ENCODE measurements at places on chromosomes 11 and 22.
A peak's percentile ranks its signal among the peaks of the same experiment; 100 is the strongest.

- DNase-seq = no peak
Measured at GRCh38 chr22:18044548-18045271, 20.3 kb upstream of the MICAL3 start.

- peak; percentile 41 for DNase-seq
Measured at GRCh38 chr11:46006418-46007070, 84.1 kb downstream of the LARGE2 start.

DNA sequence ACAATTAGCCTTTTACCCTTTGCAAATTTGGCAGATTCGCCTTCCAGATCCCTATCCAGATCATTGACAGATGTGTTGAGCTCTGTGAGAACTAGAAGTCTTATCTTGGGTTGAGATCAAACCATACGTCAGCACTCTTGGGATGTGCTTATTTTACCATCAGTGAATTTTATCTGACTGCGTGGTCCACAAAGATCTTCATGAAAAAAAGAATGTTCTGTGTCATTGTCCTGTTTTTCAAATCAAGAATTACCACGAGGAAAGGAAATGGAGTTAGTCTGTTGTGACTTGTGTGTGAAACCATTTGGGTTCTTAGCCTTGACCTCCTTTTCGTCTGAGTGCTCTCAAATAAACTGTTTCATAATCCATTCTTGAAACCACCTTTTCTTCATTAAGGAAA lies 86.2 kb upstream of the SORL1-AS1 start:
- no peak for DNase-seq

- DNase-seq = no peak
Measured at GRCh38 chr11:15754221-15754620, 602.1 kb downstream of the SOX6 start.

DNA sequence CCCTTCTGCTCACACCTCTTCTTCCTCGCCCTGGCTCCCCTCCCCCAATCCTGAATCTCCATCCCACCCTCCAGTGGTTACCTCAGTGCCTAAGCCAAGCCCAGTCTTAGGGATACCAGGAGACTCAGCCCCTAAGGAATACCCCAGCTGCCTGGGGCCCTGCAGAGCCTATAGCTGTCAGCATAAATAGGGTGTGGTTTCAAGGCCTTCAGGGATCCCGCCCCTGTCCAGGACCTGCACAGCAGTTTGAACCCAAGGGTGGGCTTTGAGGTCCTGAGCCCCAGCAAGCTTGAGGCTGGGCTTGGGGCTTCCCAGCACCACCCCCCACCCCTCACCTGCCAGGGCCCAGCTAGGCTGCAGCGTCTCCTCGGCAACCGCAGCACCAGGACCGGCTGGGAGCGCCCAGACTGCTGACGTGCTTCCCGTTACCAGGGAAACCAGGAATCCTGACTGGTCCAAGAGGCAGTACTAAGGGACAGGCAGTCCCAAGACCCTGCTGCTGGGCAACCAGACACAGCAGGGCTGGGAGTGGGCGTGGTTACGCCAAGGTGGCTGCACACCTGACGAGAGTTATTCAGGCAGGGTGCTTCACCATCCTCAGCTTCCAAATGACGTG lies 13.7 kb downstream of the APBB1 start:
- no peak for DNase-seq

GRCh38 chr22:41801147-41801819 lies 804 bp downstream of the CCDC134 start:
- no peak for DNase-seq

DNA sequence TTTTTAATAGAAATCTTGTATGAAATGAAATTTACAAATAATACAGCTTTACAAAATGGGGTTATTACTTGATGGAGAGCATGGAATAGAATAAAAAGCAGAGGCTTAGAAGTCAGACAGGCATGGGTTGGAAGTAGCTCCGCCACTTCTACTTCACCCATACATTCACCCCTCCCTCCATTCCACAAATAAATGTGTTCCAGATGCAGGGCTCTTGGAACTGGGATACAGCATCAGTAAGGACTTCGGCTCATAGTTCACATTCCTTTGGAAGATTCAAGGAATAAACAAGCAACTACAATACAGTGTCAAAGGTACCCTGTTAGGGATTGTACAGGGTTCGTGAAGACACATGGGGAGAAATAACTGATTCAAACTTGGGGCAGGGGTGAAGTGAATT lies 156.8 kb downstream of the WNT11 start:
- no peak for DNase-seq

DNA sequence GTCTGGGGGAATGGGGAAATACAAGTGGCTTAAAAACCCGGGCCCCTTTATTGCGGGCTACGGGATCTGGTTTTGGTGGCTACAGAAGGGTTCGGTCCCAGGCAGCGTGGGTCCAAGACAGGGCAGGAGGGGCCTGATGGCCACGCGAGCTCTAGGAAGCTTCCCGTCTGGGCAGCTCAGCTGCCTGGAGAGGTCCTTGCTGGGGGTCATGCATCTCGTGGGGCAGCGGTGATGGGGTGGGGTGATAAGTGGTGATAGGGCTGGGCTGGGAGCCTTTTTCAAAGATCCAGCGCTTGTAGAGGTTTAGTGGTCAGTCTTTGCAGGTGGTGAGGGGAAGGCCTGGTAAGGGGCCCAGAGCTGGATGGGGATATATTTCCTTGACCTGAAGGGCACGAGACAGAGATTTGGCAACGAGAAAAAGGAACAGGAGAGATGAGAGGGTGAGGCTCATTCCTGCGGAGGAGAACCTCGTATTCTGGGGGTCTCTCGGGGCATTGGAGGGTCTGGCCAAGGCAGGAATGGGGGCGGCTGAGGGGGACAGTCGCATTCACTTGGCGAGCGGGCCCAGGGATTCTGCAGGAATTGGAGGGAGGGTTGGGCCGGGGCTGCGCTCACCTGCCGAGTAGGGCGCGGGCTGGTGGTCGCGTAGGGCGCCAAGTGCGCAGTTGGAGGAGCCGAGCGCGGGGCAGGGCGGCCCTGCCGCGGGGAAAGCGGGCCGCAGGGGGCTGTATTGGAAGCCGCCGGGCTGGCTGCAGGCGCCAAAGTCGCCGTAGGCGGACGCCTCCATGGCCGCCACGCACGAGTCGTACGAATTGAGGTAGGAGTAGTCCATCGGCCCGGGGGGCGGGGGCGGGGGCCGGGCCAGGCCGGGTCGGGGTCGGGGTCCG lies 560 bp downstream of the PHOX2A start:
- no peak for DNase-seq

GRCh38 chr11:69009441-69010211 lies 3.4 kb downstream of the MRGPRF start:
- DNase-seq = peak; percentile 14

GRCh38 chr11:20874358-20874757 lies 205.0 kb downstream of the NELL1 start:
- DNase-seq = no peak

DNA sequence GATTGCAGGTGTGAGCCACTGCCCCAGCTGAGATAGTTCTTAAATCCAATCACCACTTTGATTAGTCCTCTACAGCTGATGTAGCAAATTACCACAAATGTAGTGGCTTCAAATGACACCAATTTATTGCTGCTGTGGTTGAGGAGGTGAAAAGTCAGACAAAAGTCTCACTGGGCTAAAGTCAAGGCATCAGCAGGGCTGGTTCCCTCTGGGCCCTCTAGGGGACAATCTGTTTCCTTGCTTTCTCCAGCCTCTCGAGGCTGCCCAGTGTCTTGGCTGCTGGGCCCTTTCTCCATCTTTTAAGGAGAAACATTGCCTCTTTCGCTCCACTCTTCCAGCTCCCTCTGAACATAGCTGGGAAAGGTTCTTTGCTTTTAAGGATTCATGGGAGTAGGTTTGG lies 50.5 kb upstream of the SHANK2 start:
- DNase-seq = no peak

DNA sequence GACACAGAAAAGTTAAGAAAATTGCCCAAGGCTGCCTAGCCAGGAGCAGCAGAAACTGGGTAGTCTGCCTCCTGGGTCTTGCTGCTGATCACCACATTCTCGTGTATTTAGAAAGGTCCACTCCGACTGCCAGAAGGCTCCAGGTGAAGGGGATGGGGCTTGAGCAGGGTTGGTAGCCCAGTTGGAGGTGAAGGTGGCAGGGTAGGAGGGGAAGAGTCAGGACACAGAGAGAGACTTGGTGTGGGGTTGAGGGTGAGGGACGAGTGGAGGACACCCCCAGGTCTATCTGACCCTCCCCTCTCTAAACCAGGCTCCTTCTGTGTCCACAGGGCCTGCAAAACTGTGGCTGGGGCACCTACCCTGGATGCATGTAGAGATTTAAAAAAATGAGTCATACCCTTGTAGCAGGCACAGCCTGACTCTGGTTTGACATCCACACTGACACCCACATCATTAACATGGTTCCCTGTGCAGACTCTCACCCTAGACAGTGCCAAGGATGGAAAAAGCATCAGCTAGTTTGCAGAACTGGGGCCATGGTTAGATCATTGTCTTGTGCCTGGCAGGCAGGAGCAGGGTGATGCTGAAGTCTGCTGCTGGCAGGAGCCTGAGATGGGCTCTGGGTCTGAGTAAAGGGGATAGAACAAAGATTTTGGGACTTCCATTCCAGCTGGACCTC lies 273.2 kb downstream of the TENM4 start:
- peak; percentile 37 for DNase-seq

DNA sequence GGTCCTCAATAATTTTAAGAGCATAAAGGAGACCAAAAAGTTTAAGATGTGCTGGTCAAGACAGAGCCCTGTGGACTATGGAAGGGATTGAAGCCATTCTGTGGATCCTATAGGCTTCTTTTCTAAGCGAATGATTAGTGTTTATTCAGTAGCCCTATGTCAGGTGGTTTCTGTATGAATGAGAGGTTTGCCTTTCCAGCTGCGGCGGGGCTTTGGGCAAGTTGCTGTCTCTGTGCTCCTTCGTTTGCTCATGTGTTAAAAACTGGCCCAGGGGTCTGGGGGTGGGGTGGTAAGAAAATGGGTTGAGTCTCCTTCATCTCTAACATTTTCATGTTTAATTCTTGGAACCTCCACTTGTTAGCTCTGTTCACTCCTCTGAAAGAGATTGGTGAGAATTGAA lies 105.3 kb downstream of the PTPRJ start:
- no peak for DNase-seq

DNA sequence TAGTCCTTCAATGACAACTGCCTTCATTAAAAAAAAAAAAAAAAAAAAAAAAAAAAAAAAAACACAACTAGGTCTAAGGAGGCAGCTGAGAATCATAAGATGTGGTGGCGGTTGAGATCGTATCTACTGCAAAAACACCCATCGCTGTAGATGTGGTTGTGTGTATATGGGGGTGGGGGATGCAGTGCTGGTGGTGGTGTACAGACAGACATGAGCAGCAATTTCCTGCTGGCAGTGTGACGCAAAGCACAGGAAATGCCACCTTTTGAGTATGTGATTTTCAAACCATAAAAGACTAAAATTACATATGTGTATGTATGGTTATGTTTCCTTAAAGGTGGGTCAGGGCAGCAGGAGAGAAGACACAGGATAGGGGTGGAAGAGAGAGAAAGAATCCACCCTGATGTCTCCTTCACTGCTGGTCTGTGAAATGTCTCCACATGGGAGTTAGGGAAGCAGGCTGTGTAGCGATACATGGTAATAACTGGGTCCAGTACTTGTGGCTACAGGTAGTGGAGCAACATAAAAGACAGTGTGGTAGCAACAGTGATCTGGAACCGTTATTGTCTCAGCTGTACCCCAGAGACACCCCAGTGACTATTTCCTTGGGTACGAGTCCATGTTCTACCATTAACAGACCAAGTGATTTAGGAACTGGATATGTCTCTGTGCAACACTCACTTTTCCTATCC lies 57.9 kb downstream of the SYTL2 start:
- no peak for DNase-seq

DNA sequence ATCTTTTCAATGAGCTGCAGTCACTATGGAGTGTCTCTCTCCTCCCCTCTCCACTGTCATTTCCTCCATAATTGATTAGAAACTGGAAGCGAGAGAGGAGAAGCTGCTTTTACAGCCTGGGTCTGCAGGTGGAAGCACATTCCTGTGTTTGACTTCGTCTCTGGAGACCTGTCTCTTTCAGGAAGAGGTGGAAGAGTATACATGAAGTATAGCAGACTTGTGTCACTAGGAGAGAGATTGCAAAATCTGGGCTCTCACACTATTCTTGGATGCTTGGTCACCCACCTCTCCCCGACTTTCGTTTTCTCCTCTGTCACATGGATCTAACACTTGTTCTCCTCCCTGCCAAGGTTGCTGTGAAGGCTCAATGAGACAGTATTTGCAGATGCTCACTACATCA lies 323.3 kb downstream of the NTM start:
- no peak for DNase-seq

DNA sequence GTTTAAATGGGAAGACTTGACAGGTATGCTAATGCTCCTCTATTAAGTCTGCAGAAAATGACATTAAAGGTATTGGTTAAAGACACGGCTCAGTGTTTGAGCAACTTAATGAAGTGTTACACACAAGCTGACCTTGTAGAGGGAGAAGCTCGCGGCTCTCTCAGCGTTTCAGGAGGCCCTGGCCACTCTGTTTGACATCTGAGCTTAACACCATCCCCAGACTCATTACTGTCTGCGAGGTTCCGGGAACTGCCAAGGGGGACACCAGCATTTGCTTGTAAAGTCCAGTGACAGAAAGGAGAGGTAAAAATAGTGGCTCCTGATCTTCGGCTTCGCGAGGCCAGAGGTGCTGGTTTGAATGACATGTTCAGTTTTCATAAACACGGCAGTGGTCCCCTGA lies 540.7 kb upstream of the CADM1 start:
- no peak for DNase-seq

DNA sequence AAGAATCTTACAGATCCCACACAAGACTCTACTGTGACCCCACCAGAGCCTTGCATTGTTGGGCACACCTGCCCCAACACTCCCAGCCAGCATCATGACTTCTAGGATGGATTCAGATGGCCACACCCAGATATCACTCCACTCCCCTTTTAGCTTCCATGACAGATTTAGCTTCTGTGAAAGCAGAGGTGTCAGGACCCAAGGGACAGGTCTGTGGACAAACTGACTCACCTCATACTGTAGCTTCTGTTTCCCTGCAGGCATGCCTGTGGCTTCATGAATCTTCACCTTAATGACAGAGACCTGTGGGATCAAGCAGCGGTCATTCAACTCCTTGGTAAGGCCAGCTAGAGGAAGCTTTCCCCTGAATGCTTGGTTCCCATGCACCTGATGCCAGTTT lies 8.5 kb upstream of the TBC1D10A start:
- DNase-seq = no peak

- DNase-seq = no peak
Measured at GRCh38 chr22:43180670-43181069, 6.3 kb downstream of the TTLL12 start.

DNA sequence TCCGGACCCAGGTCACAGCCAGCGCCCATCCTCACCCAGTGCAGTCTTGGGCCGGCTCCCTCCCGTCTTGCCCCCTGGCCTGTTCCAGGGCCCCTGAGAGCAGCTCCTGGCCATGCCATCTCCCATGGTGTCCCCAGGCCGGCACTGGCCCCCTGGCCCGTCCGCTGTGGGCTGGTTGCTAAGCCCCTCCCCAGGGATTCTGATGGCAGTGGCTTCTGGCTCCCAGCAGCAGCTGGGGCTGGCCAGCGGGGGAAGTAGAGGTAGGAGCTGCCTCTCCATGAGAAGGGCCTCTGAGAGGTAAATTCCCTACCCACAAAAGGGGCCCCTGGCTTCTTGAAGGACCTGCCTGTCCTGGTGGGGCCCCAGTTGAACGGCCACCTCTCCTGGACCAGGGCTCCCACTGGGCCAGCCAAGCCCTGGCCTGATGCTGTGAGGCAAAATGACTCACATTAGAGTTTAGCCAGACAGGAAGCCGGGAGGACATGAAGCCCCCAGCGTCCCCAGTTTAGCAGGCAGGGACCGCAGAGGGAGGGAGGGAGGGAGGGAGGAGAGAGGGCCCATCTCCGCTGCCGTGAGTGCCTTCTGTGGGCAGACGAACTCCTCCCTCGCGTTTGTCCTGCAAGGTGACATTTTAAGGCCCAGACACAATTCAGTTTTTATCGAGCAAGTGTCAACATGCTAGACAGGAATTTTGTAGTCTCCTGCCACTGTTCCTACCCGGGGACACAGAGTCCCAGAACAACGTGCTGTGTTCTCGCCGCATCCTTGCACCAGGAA lies 32.9 kb upstream of the GAL start:
- no peak for DNase-seq
